ENCODE measurements at places on chromosomes 16 and 17.

GRCh38 chr17:64032081-64032480 lies 11.6 kb upstream of the ICAM2 start:
- DNase-seq, result no peak

- peak; percentile 72 for DNase-seq
Measured at GRCh38 chr16:83802135-83802534, 5.6 kb upstream of the HSBP1 start.

DNA sequence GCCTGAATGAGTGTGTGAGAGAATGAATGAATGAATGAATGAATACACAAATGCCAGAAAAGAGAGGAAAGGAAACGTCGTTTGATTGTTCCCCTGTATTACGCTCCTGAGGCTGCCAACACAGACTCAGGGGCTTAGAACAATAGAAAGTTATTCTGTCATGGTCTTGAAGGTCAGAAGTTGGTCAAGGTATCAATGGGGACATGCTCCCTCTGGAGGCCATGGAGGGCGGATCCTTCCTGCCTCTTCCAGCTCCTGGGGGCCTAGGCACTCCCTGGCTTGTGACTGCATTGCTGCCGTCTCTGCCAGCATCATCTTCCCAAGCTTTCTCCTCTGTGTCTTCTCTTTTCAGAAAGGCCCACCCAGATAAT lies 1.5 kb upstream of the SLC38A8 start:
- DNase-seq, result no peak

- no peak for DNase-seq
Measured at GRCh38 chr17:66634193-66634592, 200.7 kb upstream of the CACNG5 start.

GRCh38 chr17:27577884-27578717 lies 52.9 kb upstream of the LGALS9 start:
- DNase-seq, result peak; percentile 71

- peak; percentile 81 for DNase-seq
Measured at GRCh38 chr16:69861292-69862030, 89.7 kb upstream of the CLEC18A start.

DNA sequence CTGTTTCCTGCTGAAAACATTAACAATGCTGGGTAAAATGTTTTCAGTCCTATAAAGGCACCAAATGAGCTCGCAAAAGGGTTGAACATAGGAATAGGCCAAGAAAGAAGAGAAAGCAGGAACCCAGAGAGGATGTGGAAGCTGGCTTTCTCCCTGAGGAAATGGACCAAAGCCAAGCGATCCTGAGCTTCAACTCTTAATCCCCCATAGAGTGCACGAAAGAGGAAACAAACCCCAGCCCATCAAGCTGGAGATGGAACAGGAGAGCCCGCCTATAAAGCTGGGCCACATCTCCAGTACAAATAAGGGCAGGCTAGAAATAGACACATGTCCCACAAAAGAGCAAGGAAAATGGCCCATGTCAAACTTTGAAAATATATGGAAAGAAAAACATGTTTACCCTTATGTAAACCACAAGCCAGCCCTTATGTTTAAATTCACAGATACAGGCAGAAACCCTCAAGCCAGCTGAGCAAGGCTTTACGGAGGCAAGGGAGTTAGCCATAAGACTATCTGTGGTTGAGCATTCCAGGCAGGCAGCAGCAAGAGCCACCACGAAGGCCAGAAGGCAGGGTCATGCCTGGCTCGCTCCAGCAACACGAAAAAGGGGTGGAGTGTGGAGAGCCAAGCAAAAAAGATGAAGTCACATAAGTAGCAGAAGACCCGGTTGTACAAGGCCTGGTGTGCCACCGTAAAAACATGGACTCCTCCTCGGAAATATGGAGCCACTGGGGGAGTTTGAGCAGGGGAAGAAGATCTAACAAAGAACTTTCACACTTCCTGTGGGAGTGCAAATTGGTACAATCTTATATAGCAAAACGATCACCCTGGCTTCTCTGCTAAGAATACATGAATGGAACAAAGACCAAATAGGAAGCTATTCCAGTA lies 27.8 kb downstream of the COPRS start:
- no peak for DNase-seq

- no peak for DNase-seq
Measured at GRCh38 chr16:71205482-71206131, 24.9 kb downstream of the HYDIN start.

- no peak for DNase-seq
Measured at GRCh38 chr16:86031141-86031678, 132.2 kb downstream of the IRF8 start.

GRCh38 chr16:81779536-81780320 lies 637 bp downstream of the PLCG2 start:
- no peak for DNase-seq

- no peak for DNase-seq
Measured at GRCh38 chr17:17523001-17523730, 27.0 kb upstream of the RASD1 start.

DNA sequence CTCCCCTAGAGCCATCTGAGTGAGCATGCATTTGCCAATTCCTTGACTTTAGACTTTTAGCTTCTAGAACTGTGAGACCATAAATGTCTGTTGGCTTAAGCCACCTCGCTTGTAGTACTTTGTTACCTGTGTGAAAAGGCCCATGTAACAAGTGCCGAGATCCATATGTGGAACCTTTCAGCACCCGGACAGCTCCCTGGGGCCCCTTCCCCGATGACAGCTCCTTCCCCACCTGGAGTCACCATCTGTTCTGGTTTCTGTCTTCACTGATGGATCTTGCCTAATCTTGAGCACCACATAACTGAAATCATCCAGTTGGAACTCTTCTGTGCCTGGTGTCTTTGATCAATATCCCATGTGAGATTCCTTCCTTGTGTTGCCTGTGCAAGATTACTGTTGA lies 78.9 kb upstream of the EEF2KMT start:
- no peak for DNase-seq

DNA sequence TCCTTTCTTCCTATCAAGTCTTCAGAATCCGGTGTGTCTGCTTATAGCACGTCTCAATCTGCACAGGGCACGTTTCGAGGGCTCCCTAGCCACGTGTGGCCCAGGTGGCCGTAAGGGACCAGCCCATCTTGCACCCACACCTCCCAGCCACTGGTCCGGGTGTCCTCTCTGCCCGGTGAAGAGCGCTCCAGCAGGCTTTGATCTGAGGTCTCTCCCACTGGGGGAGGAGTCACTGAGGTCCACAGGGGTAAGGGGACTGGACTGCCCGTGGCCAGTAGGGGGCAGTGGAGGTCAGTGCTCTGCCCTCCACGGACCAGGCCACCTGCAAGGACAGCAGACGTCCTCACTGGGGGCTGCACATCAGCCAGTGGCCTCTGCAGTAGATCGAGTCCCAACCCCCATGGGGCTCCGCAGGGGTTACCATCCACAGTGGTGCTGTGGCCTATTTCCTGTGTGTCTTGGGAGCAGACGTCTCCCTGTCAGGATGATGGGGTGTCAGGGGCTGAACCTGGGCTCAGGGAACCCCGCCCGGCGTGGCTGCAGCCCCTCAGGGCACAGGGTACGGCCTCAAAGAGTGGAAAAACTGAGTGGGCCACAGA lies 204.1 kb upstream of the CIBAR2 start:
- no peak for DNase-seq

- no peak for DNase-seq
Measured at GRCh38 chr17:73261617-73261951, at the start of gene CPSF4L. CPSF4L (minus strand) TSS chr17:73261880; CDS start chr17:73261818, 62 bp downstream.

GRCh38 chr17:79668344-79669250 lies 57.7 kb upstream of the RBFOX3 start:
- DNase-seq, result no peak

- no peak for DNase-seq
Measured at GRCh38 chr16:19210280-19210924, 42.4 kb downstream of the SYT17 start.

DNA sequence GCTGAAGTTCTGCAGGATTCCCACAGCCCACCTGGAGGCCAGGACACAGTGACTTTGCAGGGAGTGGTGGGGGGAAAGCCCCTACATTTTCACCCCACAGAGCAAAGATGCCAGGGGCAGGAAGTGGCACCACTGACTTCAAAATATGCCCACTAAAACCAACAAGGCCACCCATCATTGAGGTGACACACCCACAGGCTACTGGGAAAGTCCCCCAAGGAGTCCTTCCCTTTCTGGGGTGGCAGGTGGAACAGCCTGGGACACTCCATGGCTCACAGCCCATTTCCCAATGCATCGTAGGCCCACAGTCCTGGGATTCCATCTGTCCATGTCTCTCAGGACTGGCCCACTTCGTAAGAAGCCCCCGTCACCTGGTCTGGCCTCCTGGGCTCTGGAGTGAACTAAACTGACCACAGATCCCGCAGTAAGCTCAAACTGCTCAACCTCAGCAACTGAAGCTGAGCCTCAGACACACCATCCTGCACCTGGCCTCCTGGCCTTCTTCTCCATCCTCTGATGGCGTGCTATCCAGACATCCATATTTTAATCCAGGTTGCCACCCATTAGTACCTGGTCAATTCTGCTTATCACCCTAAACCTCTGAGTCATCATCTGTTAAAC lies 7.5 kb upstream of the CCL1 start:
- DNase-seq, result no peak

DNA sequence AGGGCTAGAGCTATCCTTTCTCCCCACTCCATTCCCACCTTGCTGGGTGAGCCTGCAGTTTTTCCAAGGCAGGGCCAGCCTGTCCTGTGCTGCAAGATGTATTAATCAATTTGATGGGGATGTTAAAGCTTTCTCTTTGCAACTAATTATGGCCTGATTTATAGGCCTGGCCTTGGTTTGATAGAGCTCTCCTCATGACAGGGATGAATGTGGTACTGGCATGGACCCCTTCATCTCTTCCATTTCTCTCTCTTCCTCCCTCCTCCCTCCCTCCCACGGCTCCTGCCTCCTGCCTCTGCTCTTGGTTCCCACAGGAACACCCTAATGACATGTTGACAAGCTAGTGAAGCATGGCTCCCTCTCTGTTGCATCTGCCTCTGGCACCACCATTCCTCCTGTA lies 47.2 kb upstream of the SKAP1 start:
- DNase-seq, result no peak

- DNase-seq, result no peak
Measured at GRCh38 chr17:54860617-54861470, 39.8 kb upstream of the TOM1L1 start.

- no peak for DNase-seq
Measured at GRCh38 chr17:50279181-50279526, 4.9 kb downstream of the TMEM92 start.

GRCh38 chr17:57707892-57708291 lies 37.2 kb downstream of the CCDC182 start:
- DNase-seq, result peak; percentile 54

- DNase-seq, result no peak
Measured at GRCh38 chr16:17070882-17071592, 399.7 kb downstream of the XYLT1 start.

GRCh38 chr17:77098884-77099545 lies 41.8 kb upstream of the SEC14L1 start:
- DNase-seq, result peak; percentile 53

GRCh38 chr17:1737531-1738291 lies 5.0 kb upstream of the SERPINF2 start:
- no peak for DNase-seq

DNA sequence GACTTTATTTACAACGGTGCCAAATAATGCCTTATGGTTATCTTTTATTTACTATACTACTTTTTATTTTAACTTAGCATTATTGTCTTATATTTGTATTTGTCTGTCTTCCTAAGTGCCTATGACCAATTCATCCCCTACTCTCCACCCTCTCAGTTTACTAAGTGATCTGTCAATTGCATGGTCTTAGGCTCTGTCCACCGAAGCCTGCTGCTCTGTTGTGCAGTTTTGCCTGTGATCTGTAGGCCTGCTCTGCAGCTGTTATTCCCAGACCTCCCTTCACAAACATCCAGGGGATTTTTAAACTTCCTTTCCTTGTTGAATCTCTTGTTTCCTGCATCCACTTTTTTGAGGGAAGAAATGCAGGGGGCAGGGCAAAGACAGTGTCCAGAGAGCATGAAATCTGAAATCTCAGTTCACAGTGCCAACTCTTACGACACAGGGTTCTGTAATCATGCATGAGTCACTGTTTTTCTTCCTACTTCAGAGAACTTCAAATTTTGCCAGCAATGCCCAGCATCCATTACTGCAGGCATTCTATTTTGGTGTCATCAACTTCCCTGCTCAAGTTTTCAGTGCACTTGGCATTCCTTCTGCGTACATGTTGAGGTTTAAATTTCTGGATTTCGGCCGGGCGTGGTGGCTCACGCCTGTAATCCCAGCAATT lies 11.4 kb downstream of the SLFN5 start:
- DNase-seq, result peak; percentile 69

All from muscle of back (tissue), 13 donors.